ENCODE measurements at places on chromosomes 6 and 20.

DNA sequence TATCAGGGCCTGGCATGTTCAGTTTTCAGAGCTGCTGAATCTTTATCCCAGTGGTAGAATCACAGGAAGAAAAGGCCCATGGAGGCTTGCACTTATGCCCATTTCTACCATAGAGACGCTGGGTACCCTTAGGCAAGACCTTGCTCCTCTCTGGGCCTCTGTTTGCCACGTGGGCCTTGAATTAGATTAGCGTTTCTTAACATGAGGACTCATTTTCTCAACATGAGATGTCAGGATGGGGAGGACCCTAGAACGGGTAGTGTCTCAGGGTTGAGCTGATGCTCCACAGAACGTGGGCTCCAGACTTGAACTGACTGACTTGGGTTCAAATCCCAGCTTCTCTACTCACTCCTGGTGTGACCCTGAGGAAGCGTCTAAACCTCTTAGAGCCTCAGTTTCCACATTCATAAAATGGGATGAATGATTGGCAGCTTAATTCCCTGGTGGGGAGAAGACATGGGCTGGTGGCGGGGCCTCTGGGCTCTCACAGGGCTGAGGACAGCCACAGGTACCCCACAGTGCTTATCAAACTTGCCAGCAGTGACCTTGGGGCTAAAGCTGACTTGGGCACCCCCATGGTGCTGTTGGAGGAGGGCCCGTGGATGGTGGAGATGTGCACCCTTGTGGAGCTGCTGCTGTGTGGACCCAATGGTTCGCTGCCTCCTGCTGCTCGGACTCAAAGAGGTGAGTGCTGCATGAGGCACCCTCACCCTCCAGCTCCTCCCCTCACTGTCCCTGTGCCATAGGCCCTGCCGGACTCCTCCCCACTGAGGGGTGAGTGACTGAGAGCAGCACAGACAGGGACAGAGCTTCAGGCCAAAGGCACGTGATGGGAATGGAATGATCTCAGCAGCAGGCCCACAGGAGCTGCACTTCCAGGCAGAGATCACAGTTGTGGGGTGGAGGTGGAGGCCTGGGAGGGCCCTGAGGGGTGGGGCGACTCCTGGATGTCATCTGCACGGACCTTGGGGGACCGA is 28.2 kb downstream of the SUN5 start:
- no peak for DNase-seq

- no peak for DNase-seq
Observed at GRCh38 chr6:7424967-7425807, 35.6 kb downstream of the RIOK1 start.

GRCh38 chr6:24744911-24745310 is 26.0 kb upstream of the C6orf62 start:
- DNase-seq: no peak

DNA sequence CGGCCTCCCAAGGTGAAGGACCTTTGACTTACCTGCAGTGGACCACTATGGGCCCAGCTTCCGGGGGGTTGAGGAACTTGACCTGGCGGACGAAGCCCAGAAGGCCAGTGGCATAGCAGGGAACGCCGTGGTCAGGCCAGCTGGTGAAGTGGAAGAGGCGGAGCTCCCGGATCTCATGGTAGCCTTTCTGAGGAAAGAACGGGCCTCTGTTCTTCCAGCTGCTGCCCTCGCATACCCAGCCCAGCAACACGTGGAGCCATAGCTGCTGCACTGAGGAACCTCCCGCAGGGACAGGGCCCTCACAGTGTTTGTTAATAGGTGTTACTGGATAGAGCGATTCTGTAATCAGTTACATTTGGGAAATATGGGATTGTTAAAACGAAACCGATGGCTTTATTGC is 492.1 kb upstream of the CHD6 start:
- no peak for DNase-seq

DNA sequence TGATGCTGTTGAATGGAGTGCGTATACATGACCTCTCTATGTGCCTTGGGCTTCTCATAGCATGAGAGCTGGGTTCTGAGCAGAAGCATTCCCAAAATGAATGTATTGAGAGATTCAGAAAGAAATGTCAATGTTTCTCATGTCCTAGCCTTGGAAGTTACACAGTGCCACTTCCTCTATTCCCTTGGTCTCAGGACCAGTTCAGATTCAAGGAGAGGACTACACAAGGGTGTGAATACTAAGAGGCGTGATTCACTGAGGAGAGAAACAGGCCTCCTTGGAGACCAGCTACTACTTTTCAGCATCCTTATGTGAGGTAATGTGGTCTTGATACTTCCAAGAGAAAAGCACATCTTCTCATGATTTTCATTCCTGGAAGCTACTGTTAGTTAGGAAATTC is 10.4 kb downstream of the PPARD start:
- no peak for DNase-seq

DNA sequence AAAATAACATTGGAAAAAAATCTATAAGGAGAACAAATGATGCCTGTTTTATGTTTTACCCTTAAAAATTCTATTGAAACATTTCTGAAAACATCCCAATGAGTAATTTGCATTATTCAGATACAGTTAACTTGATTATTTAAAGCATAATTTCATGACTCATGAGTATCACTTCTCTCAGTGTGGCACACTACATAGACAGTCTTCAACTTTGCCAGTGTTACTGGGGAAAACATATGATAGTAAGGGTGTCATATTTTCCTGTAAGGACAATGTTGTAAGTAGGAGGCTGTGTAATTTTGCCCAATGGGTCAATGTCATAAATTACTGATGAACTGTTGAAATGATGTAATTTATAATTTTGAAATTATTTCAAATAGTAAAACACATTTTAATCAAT is 125.5 kb downstream of the PHACTR1 start:
- DNase-seq: no peak

DNA sequence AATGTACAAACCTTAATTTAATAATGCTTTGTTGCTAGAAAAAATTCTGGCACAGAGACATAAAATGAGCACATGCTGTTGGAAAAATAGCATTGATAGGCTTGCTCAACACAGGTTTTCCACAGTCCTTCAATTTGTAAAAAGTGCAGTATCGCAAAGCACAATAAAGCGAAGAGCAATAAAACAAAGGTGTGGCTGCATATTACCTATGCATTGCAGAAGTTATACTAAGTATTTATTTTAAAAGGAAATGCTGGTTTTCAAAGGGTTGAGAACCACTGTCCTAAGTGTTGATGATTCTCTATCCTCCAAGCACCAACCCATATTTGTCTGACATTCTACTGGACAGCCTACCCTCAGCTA is 54.1 kb upstream of the CAP2 start:
- no peak for DNase-seq

DNA sequence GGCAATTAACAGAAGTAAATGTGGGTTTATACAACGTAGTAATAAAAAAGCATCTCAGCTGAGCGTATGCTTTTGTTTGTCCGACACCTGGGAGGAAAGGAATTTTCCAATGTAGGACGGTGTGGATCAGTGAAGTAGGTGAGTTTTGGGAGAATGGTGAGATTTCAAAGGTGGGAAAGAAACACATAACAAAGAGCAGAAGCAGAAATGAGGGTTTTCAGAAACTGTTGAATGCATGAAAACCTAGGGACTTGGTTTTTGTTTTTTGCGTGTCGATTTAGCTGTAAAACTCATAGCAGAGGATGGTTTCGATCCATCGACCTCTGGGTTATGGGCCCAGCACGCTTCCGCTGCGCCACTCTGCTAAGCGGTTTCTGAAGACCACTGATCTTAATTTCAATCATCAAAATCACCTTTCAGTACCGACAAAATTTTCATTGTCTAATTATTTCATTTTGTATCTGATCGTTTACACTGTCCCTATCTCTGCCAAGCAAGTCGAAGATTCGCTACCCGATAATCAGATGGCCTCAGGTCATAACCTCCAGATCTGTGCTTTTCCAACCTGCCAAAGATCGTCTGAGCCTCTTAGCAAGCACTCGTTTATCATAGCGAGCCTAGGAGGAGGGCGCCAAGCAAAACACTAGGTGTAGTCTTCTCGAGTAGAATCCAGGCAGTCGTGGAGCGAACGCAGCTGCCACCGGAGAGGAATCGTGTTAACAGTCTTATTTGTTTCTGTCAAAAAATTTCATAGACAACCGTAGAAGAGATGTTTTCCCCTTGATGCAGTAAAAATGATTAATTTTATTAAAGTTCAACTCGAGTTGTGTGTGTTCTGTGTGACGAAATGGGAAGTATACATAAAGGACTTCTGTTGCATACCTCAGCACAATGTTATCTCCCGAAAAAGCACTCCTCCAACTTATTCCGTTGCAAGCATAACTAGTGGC is 20.9 kb upstream of the POM121L2 start:
- peak; percentile 75 for DNase-seq

GRCh38 chr6:10478187-10479040 is 42.7 kb upstream of the GCNT2 start:
- DNase-seq: no peak

DNA sequence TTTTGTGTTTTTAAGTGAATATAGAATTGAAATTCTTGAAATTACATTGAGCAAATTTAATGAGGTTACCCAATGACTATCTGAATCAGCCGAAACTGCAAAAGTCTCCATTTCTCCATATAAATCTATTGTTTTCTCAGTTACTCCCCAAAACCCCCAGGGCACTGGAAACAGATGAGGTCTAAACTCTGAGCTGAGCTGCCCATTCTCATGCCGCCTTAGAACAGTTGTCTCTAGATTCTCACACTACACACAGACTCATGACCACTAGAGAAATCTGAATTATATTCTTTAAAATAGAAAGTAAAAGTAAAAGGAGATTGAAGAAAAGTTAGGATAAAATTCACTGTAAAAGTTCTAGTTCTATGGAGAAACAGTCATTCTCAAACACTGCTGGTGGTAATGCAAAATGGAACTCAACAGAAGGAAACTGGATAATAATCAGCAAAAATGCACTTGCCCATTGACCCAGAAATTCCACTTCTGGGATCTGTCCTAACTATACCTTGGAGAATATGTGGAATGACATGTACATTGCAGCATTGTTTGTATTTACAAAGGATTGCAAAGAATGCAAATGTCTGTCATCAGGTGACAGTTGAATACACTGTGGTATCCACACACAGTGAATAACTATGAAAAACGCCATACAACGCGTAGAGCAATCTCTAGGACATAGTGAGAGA is 125.5 kb downstream of the IPCEF1 start:
- DNase-seq: no peak

All from CD4-positive, alpha-beta T cell (primary cell).